Activated T-helper 9 cell treated with anti-CD3 and anti-CD28 coated beads, Interleukin-2, amount 50 U/mL, for 16 hours (primary cell): ENCODE measurements at places on chromosomes 1 and 21.

GRCh38 chr1:155113450-155113980 lies 14.2 kb upstream of the EFNA1 start:
- DNase-seq: no peak

DNA sequence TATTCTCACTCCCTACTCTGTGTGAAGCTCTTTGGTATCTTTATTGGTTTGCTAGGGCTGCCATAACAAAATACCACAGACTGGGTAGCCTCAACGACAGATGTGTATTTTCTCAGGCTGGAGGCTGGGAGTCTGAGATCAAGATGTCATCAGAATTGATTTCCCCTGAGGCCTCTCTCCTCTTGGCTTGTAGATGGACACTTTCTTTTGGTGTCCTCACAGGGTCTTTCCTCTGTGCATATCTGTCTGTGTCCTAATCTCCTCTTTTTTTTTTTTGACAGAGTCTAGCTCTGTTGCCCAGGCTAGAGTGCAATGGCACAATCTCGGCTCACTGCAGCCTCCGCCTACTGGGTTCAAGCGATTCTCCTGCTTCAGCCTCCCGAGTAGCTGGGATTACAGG lies 71.4 kb upstream of the KCNJ6 start:
- DNase-seq: no peak

DNA sequence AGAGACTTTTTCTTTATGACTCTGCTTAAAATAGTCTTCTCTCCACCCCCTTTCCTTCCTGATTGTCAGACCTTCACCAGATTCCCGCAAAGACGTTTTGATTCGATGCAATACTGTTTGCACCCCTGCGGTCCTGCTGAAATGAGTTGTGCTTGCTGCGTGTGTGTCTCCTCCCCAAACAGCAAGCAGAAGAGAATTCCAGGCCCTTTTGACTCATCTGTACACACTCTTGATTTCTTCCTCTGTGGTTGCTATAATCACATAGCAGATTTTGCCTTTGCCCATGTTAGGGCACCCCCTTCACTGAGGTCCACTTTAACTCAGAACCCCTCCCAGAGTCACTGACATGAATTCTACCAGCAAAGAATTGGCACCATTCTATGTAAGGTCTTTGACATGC lies 136.5 kb downstream of the ZZZ3 start:
- no peak for DNase-seq

DNA sequence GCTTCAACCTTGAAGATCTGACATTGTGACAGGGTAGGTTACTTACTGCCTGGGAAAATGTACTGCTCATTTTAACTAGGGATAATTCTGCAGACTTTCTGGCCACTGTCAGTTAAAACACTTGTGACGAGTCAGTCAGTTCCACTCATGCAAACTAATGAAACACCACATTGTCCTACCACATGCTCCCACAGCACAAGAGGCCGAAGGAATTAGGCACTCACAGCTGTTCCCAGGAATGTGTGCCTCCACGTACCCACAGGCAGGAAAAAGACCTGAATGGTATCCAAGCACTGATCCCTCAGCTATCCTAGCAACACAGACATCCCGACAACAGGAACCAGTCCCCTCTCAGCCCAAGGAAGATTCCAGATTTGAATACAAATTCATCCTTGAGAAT lies 12.3 kb downstream of the BCAR3 start:
- DNase-seq: no peak

DNA sequence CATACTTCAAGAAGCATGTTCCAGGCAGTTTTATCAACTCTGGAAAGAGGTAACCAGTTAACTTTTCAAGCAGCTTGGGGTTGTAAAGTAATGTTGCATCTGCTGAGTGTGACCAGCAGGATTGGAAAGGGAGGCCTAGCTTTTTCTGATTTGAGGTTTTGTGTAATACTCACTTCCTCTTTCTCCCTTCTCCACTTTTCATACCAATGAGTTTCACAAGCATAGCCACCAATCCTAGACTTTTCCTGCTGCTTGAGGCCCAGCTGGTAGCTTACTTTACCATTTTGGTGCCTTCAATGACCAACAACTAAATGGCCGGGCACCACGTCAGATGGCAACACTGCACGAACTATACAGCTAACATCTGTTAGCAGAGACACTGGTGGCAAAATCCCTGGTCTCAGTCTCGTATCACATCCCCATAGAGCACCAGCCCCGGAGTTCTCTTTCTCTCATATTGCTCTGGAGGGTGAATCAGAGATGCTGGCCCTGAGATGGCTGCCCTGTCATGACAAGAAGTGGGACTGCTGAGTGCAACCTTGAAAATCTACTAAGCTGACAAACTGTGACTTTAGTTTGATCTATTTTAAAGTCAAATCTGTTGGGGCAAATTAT lies 14.8 kb upstream of the GPR88 start:
- no peak for DNase-seq

DNA sequence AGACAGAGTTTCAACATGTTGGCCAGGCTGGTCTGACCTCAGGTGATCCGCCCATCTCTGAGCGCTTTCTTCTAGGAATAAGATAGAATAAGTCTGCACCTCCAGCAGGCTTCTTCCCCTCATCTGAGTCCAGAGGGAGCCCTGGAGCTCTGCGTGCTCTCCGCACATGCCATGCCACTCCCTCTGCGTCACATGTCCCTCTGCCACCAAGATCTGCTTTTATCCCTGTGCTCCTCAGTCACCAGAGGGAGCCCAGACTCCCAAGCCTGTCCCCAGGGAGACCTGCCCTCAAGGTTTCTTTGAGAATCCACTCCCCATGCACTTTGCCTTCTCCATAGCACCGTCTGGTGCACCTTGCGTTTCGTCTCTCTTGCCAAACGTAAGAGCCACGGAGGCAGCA lies 213.0 kb downstream of the CAMTA1 start:
- DNase-seq: no peak

DNA sequence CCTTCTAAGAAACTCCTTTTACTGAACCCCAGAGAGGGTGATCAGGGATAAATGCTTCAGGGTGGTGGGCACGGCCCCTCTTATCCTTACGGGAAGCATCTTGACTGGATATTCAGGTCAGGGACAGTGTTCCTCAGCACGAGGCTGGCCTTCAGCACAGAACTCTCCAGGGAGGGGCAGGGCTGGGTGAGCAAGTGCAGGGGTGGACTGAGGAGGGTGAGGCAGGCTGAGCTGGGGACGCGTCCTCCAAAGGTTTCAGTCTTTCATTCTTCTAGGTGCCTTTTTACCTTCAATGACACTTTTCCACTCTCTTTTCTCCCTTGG lies 52.3 kb downstream of the RASSF5 start:
- DNase-seq: no peak

DNA sequence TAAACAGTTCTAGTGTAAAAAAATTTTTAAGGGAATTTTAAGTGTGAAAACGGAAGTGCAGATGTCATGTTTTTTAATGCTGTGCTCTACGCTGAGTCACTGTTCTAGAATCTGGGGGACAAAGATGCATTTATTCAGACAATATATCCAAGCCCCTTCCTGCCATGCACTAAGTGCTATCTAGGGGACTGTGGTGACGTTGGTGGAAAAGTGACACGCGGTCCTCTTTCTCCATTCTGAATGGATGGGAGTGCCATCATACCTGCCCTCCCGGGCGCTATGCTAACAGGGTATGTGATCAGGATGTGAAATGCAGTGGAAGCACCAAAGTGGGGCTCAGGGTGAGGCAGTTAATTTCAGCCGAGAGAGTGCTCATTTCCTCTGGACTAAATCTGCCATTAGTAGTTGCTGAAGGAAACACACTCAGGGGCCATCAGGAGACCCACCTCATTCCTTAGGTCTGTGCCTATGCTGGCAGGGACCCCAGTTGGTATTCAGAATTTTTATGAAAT lies 6.6 kb downstream of the C1orf226 start:
- no peak for DNase-seq

- DNase-seq: no peak
These were observed 130.9 kb upstream of the SAMSN1 start for GRCh38 chr21:14677013-14677412.

DNA sequence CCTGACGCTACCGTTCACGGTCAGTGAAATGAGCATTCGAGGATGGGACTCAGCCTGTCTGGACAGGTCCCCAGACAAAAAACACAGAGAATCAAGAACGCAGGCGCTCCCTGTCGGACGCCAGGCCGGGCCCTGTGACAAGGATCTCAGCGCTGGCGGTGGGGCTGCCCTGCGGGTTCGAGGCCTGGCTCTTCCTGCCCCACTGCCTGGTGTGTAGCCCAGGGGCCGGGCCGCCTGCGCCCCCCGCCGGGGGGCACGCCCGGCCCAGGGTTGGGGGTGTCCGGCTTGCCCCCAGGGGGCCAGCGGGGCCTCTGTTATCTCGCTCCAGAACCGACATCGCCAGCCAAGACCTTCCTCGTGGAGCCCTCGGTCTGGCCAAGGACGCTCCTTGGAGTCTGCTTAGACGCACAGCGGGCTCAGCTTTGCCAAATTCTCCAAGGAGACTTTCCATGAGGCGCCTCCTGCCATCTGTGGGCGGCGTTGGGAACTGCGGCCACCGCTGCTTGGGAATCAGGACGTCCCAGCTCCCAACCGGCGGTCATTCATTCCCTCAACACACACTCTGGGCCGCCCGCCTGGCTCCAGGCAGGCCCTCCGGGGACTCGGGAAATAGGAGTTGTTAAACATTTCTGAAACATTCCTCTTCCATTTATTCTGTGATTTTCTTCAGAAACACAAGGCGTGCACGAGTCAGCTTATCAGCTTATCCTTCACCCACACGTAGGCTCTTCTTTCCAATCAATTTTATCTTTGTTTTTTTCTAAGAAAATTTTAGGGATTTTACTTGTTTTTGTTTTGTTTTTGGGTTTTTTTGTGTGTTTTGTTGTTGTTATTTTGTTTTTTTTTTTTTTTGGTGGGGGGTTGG lies 11.3 kb upstream of the RIPK4 start:
- no peak for DNase-seq

- no peak for DNase-seq
These were observed 210.8 kb upstream of the CACYBP start for GRCh38 chr1:174788981-174789380.

- DNase-seq: no peak
These were observed 2.1 kb upstream of the KIF21B start for GRCh38 chr1:201025571-201026002.

- no peak for DNase-seq
These were observed 15.2 kb downstream of the CAPN2 start for GRCh38 chr1:223727541-223727940.

DNA sequence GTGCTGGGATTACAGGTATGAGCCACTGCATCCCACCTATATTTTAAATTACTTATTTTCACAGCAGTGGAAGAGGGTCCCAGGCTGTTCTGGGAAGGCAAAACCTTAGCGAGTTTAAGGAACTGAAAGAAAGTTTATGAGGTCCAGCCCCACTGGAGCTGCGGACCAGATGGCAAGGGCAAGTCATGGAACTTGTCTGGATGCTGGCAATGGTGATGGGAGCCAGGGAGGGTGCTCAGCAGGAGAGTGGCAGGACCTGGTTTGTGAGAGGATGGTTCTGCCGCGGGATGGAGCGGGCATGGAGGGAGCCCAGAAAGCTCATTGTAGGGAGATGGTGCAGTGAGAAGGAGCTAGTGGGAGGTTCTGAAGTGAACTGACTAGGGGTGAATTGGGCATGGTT lies 50.6 kb upstream of the SLC45A1 start:
- no peak for DNase-seq

- DNase-seq: no peak
These were observed 144.9 kb upstream of the SOD1 start for GRCh38 chr21:31514598-31514997.

GRCh38 chr21:25963181-25963580 lies 207.4 kb downstream of the APP start:
- DNase-seq: no peak

GRCh38 chr1:161989108-161989507 lies 34.6 kb downstream of the OLFML2B start:
- no peak for DNase-seq
